ENCODE measurements at places on chromosomes 12 and 14.
A peak's percentile ranks its signal among the peaks of the same experiment; 100 is the strongest.

GRCh38 chr12:116201908-116202307, 75.6 kb downstream of the MED13L start:
- peak; percentile 23 for DNase-seq

- no peak for DNase-seq
These were observed 17.3 kb upstream of the TIGAR start for GRCh38 chr12:4303750-4304149.

DNA sequence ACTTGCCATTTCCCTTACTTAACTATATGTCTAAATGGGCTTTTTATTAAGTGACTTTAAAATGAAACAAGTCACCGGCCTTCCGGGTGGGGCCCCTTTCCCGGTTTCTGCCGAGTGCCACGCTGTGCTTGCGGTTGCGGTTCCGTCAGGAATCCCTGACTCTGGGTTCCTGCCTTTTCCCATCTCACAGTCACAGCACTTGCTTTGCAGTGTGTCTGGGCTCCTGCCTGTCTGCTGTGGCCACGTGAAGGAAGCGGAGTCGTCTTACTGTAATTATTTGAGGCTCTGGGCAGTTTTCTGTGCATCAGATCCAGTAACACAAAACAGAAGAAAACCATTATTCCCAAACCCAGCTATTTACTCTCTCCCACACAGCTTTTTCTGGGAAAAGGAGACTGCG, 44.0 kb upstream of the FRMD6 start:
- peak; percentile 82 for DNase-seq

- peak; percentile 77 for DNase-seq
These were observed 233.5 kb downstream of the EFCAB11 start for GRCh38 chr14:89720741-89721729.

GRCh38 chr12:127399451-127399850, 867.5 kb upstream of the TMEM132C start:
- no peak for DNase-seq

GRCh38 chr12:101010896-101011295, 199.1 kb downstream of the SLC5A8 start:
- peak; percentile 36 for DNase-seq

GRCh38 chr12:124224535-124225110, 70.3 kb upstream of the RFLNA start:
- DNase-seq, result no peak

GRCh38 chr14:103680491-103681231, 34.6 kb downstream of the XRCC3 start:
- DNase-seq, result no peak

- no peak for DNase-seq
These were observed 15.6 kb downstream of the DTX1 start for GRCh38 chr12:113072136-113072535.

- no peak for DNase-seq
These were observed 58.7 kb upstream of the PRMT8 start for GRCh38 chr12:3432176-3432742.

DNA sequence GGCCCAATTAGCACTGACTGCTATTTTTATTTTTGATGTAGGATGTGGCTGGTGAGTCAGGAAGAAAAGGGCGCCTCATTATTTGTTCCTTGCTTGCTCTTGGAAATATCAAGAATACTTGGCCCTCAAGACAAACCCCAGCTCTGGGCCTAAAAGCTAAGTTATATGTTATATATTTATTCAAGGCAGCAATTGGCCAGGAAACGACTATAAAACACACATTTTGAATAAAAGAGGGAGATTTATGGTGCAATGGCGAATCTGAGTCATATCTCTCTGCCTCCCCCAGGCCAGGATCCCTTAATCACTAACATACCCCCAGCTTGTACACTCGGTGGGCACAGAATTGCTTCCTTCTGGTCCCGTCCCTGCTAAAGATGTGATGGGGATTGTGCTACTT, 63.3 kb downstream of the TBX5 start:
- DNase-seq, result peak; percentile 4

- DNase-seq, result peak; percentile 76
These were observed at the start of gene FKBP11 for GRCh38 chr12:48925304-48926011. Gene FKBP11 (minus strand): TSS chr12:48925492. CDS start chr12:48925428, 64 bp downstream.

DNA sequence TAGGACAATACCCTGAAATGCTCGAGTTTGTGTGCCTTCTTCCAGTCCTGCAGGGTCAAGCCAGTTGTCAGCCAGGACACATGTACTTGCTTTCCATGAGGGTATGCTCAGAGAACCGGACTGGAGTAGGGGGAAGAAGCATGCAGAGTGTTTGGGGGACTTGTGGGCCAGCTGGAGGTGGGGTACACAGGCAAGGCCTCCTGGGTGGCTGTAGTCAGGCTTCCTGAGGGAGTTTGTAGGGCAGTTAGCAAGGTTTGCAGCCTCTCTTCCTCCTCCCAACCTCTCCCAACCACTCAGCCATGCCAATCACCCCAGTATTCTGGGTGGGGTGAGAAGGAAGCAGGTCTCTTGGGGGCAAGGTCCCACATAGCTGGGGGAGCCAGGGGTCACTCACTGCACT, 47.0 kb upstream of the RHOJ start:
- no peak for DNase-seq

- DNase-seq, result peak; percentile 94
These were observed 44.5 kb downstream of the SLC38A1 start for GRCh38 chr12:46224386-46224785.

GRCh38 chr14:70981000-70981952, 74.0 kb downstream of the PCNX1 start:
- no peak for DNase-seq

DNA sequence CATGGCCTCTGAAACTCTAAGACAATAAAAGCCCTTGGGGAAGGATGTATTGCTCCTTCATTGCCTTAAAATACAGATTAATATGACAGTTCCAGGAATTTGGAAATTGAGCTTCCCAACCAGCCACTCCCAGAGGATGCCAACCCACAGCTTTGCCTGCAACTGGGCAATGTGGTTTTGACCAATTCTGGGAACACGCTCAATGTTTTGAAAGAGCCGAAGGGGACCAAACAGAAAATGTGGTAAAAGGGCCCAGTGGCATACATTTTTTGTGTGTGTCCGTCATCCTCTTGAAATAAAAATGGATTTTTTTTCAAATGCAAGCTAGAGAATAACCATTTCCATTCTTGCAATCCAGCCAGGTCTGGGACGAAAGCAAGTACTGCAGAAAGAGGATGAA, 88.3 kb upstream of the PLEKHG7 start:
- no peak for DNase-seq

DNA sequence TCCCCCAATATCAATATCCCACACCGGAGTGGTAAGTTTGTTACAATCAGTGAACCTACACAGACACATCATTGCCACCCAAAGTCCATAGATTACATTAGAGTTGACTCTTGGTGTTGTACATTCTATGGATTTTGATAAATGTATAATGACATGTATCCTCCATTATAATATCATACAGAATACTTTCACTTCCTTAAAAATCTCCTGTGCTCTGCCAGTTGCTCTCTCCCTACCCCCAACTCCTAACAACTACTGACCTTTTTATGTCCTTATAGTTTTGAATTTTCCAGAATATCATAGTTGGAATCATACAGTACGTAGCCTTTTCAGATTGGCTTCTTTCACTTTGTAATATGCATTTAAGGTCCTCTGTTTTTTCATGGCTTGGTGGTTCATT, 48.4 kb downstream of the SLC4A8 start:
- DNase-seq, result no peak

- DNase-seq, result peak; percentile 27
These were observed 33.2 kb upstream of the CD69 start for GRCh38 chr12:9793779-9794395.

DNA sequence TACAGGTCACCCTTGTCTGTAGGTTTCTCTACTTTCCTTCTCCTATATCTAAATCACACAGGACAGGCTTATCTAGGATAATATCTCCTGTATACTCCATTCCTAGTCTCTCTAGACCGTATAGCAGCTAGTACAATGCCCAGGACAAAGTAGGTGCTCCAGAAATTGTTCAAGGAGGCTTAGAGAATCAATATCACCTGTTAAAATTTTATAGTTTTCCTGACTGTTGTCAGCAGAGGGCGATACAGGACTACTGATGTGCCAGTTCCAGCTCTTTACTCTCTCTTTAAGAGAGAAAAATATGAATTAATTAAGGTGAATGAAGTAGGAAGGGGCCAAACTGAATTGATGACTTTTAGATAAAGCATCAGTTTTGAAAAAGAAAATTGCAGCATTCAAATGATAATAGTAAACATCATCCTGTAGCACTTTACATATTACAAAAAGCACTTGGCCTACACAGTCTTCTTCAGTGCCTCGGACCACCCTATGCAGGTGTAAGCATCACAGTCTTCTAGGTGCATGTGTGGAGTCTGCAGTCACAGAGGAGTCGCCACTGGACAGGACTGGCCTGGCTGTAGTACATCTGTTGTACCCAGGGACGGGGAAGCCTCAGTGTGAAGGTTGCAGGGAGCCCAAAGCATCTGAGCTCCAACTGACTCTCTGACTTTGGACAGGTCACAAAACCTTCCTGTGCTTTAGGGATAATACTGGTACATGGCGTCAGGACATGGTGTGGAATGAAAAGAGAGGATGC, 61.9 kb upstream of the MAX start:
- DNase-seq, result peak; percentile 38

- no peak for DNase-seq
These were observed 404.3 kb downstream of the NPAS3 start for GRCh38 chr14:33343016-33343415.

- no peak for DNase-seq
These were observed 13.0 kb upstream of the NUP107 start for GRCh38 chr12:68673788-68674187.

- DNase-seq, result no peak
These were observed 1206.6 kb upstream of the TMEM132C start for GRCh38 chr12:127060310-127060847.

GRCh38 chr12:122963941-122964265, 2.4 kb downstream of the ABCB9 start:
- peak; percentile 61 for DNase-seq

GRCh38 chr12:2389079-2389790, 336.4 kb downstream of the CACNA1C start:
- DNase-seq, result no peak
